ENCODE measurements at places on chromosomes 3 and 15.
A peak's percentile ranks its signal among the peaks of the same experiment; 100 is the strongest.

GRCh38 chr15:78565097-78565950 lies at the start of gene CHRNA5:
CHRNA5 (plus strand) TSS chr15:78565520; CDS start chr15:78565720, 200 bp downstream.
- DNase-seq, result peak; percentile 72

GRCh38 chr3:29247088-29247745 lies 33.7 kb upstream of the RBMS3 start:
- no peak for DNase-seq

GRCh38 chr3:23791678-23792077 lies 14.1 kb upstream of the UBE2E1 start:
- DNase-seq, result no peak

DNA sequence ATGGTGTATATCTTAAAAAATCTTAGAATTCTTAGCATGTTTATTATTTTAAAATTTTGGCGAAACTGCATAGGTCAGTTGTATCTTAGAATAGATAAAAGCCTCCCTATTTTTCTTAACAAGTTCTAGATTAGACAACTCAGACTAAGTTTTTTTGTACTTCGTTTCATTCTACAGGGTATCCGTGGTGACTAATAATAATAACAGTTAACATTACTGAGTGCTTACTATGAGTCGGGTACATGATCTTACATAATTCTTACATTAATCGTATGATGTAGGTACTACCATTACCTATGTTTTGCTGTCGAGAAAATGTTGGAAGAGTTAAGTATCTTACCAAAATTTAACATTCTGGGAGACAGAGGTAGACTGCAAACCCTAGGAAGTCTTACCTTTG lies 60.7 kb downstream of the UBE2E2 start:
- DNase-seq, result no peak

DNA sequence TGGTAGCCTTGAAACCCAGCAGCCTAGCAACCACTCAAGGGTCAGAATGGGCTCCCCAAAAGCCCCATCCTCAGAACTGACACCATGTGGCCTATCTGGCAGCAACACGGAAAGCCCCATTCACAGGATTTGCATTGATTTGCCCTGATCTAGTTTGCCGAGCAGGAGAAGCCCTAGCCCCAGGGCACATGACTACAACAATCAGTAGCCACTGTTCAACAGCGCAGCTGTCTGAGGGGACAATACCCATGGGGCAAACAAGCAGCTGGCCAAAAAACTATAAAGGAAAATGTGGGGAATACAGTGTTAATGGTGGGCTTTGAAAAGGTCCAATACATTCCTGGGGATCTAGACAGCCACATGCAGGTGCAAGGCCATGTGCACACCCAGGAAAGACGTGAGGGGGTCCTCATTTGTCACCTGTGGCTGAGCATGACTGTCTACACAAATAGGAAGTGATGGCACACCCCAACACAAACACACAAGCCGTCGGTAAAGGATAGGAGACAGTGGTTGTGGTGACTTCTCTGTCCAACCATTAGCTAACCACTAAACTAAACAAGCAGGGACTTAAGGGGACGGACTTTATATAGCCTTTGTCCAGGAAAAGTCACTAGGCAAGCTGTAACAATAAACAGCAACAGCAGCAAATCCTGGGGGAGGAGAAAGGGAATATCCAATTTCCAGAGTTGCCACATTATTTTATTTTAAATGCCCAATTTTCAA lies 113.7 kb downstream of the LRIG1 start:
- DNase-seq, result no peak

DNA sequence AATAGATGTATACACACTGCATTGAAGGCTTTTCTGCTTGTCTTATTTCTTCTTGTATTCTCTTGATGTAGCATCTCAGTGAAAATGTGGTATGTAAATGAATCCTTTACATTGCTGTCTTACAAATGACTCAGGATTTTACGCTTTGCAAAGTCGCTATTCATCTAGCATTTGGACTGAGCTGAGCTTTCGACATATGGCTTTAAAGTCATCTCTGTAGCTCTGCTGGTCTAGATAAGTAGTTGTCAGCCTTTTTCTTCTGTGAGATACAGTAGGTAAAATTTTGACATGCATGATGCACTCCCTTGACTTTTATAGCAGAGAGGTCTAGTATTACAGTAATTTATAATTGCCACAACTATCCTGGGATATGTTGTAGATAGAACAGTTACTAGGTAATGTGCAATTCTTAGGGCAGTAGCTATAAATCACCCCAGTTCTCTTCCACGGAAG lies 16.8 kb downstream of the MEF2A start:
- no peak for DNase-seq

GRCh38 chr15:57562196-57562769 lies 29.4 kb upstream of the MYZAP start:
- no peak for DNase-seq

DNA sequence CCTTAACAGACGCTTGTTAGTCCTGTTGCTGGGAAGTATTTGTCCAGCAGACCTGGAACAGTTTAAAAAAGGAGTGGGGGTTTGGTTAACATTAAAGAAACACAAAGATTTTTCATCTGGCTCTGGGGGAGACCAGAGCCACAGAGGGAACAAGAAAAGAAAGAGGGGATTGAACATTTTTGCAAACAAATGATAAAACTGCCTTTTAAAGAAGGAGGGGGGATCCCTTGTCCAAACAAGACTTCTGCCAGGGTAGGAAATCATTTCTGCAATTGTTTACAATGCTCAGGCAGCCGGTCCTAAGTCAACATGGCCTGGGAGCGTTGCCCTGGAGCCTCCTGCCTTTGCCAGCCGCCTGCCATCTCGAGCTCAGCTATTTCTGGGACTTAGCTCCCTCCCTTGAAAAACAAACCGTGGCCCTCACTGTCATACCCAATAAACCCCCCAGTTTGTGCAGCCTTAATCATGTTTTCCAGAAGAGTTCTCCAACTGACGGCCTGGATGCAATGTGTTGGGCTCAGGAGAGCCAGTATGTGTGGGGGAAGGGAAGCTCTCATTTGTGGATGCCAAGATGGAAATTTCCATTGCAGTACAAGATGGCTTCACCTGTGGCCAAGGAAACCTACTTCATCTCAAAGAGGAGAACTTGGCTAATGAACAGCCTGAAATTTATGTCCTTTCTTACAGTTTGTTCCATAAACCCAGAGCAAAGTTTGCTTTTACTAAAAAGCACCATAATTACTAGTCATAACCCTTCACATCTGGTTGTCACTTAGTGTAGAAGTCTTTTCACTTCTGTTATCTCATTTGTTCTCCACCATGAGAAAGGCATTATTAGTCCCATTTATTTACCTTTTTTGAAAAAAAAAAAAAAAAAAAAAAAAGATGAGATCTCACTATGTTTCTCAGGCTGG lies 75.9 kb upstream of the RNU6-1 start:
- peak; percentile 92 for DNase-seq

DNA sequence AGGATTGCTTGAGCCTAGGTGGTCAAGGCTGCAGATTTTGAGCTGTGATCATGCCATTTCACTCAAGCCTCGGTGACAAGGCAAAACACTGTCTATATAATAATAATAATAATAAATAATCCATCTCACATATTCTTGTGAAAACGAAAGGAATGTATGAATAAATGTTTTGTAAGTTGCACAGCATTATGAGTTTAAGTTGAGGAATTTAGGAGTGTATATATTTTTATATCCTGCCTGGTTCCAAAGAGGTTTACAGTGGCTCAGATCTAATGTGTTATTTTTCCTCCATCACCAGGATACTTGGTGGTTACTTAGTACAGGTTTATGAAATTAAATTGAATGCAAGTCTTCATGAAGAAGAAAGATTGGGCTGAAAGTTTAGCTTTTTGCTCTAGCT lies 77.2 kb downstream of the ATG7 start:
- no peak for DNase-seq

GRCh38 chr3:46296826-46297225 lies 54.6 kb downstream of the CCR3 start:
- no peak for DNase-seq
